ENCODE measurements at places on chromosomes 4 and X.

GRCh38 chr4:92344216-92344615 is 40.5 kb downstream of the GRID2 start:
- no peak for DNase-seq

DNA sequence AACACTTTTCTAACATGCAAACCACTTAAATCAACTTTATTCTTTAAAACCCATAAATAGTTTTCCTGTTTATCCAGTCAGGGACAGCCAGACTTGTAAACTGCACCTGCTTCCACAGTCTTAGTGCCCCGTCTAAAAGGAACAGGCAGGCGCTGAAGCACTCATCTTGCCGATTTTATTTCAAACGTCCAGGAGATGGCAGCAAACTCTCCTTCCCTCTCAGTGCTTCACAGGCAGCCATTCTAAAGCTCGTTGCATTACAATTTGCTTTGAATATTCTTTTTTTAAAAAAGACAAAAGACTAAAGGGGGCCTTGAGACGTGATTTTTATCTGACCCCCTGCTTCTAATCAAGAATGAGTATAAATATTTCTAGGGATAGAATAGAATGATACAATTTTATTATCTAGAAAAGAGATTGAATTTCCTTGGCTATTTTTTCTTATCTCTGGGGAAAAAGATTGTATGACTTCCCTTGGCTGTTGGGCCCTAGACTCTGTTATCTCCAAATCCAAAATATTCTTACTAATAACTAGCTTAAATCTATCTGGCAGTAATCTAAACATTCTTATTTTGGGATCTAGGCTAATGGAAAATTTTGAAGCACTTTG is 93.6 kb upstream of the MYOZ2 start:
- DNase-seq, result peak; percentile 17

- no peak for DNase-seq
These were observed 124.6 kb downstream of the GABRB1 start for GRCh38 chr4:47155919-47156318.

DNA sequence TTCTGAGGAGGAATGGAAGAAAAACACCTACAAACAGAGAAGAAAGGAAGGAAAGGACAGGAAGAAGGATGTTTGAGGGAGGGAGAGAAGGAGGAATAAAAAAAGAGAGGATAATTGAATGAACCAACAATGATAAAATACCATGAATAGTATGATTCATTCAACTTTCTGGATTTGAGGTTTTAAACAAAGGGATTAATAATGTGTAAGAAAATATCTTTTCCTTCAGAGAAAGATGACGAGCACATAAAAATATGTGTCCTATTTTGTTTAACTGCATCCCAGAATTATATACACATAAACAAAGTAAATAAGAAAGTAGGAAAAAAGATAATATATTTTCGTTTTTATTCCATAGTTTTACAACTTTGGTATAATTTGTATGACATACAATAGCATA is 1380.4 kb downstream of the STIM2 start:
- no peak for DNase-seq

- no peak for DNase-seq
These were observed 28.0 kb downstream of the FAM53A start for GRCh38 chr4:1656132-1656531.

GRCh38 chrX:23784470-23785331 is 1.7 kb downstream of the SAT1 start:
- no peak for DNase-seq

DNA sequence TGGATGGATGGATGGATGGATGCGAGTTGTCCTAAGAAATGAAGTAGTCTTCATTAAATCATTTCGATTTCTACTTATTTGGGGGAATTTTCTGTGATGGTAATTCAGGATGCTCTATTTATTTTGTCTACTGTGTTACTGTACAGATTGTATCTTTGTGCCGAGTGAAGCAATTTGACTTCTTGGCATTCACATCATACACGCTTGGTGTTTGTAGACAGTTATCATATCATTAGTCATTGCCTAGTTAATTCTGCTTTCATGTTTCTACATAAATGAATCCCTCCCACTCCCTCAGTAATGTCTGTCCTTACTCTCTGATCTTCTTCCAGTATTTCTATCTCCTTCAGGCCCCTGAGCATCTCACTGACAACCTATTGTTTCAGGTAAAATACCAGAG is 64.0 kb downstream of the RASGEF1B start:
- no peak for DNase-seq

GRCh38 chrX:24026432-24026831 is 554 bp downstream of the KLHL15 start:
- no peak for DNase-seq

DNA sequence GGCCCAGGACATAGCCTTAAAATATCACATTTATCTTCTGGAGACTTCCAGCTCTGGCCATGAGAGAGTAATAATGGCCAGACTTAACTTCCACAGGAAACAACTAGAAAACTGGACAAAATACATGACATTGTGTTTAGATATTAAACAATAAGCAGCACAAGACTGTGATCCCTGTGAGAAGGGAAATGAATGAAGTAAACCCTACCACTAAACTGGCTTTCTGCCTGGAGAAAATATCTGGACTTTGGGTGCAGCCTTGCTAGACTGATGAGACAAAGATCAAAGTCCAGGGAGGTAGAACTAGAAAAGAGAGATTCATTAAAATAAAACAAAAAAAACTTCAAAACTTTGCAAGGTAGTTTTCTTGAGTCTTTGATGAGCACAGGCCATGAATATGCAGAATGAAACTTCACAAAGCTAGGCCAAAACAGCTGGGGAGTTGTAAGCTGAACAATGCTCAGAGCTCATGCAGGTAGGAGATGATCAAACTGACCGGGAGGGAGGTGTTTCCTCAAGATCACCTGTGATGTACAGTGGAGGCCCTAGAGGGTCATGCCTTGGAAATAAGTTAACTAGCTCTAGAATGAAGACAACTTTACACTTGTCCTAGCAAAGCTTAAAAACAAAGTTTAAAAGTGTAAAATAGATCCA is 147.0 kb upstream of the SH3RF1 start:
- no peak for DNase-seq

DNA sequence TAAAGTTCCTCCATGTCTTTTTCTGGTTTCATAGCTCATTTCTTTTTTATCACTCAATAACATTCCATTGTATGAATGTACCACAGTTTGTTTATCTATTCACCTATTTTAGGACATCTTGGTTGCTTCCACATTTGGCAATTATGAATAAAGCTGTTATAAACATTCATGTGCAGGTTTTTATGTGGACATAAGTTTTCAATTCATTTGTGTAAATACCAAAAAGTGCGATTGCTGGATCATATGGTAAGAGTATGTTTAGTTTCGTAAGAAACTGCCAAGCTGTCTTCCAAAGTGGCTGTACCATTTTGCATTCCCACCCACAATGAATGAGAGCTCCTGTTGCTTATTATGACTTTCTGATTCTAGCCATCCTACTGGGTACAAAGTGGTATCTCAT is 36.3 kb upstream of the ZFX start:
- no peak for DNase-seq

GRCh38 chr4:184100297-184100885 is 117.3 kb downstream of the ENPP6 start:
- DNase-seq, result no peak

DNA sequence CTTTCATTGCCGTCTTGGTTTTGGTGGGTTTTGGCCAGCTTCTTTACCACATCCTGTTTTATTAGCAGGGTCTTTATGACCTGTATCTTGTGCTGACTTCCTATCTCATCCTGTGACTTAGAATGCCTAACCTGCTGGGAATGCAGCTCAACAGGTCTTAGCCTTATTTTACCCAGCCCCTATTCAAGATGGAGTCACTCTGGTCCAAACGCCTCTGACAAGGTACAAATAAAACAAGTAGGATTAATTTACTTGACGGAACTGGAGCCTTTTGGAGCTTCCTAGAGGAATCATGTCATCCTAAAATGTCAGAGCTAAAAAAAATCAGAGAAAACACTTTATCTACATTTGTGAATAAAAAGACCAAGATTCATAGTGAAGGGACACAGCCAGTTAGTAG is 66.2 kb upstream of the ATXN3L start:
- DNase-seq, result no peak

GRCh38 chr4:108355186-108355901 is 186.6 kb upstream of the LEF1 start:
- DNase-seq, result no peak

DNA sequence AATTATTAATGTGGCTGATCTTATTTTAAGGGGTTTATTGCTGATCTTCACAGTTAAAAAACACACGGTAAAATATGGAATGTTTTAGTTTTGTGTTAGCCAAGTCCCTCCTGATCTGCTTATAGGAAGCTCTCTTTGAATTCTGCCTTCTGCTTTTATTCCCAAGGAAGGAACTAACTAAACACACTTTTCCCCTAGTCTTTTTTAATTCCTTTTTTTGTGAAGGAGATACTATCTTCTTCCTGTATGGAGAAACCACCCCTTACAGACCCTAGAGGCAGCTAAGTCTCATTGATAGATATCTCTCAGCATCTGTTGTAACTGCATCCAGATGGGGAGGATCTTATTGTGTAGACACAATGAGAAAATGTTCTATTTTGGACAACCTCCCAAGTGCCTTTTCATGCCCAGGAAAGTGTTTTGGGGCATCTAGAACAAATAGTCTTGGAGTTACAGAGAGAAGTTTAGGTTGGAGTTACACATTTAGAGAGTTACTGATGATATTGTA is 64.4 kb downstream of the AFF1 start:
- no peak for DNase-seq

- no peak for DNase-seq
These were observed 1289.6 kb upstream of the TENM3 start for GRCh38 chr4:180953572-180953971.

GRCh38 chrX:13121020-13121555 is 76.7 kb upstream of the FAM9C start:
- no peak for DNase-seq

DNA sequence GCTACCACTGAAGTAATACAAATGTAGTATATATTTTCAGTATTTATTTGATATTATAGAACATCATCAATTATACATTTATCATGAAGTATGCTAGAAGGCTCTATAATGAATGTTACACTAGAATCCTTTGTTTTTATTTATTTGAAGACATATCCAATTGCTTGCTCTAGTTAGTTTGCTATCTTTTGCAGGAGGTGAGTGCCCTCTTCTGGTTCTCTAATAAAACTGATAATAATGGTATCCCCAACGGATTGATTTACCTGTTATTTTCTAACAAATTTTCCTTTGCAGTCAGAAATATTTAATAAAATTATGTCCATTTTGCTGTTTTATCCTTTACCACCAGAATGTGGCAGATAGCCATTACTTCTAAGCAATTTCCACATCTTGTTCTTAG is 274.3 kb upstream of the TACR3 start:
- no peak for DNase-seq

DNA sequence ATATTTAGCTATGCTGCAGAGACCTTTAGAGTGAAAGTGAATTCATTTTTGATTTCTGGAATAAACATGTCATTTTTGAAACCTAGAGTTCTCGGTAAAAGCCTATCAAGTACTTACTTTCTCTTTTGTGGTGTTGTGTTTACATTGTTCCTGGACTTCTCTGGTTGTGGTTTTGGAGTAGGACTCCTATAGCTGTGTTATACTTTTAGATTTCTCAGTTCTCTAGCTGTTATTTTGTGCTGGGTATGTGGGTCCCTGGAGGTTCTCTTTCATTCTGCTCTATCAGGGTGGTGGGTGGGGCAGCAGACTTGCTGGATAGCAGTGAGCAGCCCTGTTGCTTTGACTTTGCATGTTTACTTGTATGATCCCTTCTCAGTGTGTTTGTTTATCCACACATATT is 25.6 kb upstream of the MSMO1 start:
- DNase-seq, result no peak

- no peak for DNase-seq
These were observed 58.1 kb downstream of the RTL5 start for GRCh38 chrX:72073633-72074032.

DNA sequence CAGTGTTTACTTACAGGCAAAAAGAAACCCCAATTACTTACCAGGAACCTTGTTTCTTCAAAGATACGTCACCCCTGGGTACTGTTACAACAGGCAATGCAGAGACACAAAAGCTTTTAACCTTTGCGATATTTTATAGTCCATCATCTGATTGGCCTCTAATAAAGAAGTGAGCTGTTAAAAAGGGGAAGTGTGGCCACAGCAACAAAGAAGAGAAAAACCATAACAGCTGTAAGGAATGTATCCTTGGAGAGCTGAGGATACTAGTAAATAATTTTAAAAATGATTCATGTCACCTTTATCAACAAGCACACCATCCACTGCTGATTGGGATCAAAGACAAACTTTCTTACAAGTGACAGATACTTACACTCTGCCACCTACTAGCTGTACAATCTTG is 14.1 kb downstream of the GABRA4 start:
- no peak for DNase-seq

DNA sequence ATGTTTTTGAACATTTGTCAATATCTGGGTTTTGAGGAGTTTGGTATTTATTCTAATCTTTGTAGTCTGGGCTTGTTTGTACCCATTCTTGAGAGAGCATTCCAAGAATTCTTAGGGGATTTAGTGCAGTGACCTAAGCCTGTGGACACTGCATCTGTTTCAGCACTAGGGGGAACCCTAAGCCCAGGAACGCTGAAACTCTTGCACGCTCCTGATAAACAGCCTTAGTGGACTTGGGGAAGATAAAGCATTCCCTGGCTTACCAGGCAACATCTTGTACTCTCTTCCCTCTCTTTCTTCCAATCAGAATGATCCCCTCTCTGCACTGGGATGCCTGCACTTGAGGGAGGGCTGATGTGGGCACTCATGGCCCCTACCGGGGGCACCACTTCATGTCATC is 654.9 kb upstream of the HTR2C start:
- no peak for DNase-seq

DNA sequence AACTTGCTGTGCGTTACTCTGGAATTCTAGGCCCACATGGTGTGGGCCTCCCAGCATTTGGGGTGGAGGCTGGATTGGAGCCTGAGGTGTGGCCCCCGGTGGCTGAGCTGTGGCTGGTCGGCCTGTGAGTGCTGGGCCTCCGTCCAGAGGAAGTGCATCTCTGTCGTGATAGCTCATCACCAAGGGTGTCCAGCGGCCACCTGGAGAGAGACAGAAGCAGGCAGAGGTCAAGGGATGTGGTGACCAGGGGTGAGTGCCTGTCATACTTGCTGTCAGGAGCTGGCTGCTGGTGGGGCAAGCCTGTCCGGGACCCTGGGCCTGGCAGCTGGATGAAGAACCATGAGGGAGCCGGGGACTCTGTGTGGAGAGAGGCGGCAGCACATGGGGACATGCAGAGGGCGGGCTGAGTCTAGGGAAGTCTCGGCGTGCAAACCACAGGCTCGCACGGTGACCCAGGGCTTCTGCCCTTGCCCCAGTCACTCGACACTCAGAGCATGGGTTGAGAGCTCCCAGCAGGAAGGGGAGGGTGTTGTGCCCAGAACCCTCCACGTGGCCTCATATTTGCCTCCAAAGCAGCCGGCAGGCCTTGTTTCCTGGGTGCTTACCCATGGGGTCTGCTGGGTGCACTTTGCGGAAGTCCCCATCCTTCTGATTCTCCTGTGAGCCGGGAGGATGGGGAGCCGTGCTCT is 6.2 kb downstream of the SORCS2 start:
- DNase-seq, result no peak

GRCh38 chr4:6231663-6232165 is 31.4 kb upstream of the JAKMIP1 start:
- no peak for DNase-seq

- no peak for DNase-seq
These were observed 418.0 kb downstream of the PACRGL start for GRCh38 chr4:21118301-21118700.
